Activated naive CD4-positive, alpha-beta T cell treated with Interleukin-2 at 50 U/mL for 16 hours (primary cell): ENCODE measurements at places on chromosomes 13 and 19.

- no peak for DNase-seq
These were observed 18.5 kb upstream of the CNMD start for GRCh38 chr13:52758114-52758513.

DNA sequence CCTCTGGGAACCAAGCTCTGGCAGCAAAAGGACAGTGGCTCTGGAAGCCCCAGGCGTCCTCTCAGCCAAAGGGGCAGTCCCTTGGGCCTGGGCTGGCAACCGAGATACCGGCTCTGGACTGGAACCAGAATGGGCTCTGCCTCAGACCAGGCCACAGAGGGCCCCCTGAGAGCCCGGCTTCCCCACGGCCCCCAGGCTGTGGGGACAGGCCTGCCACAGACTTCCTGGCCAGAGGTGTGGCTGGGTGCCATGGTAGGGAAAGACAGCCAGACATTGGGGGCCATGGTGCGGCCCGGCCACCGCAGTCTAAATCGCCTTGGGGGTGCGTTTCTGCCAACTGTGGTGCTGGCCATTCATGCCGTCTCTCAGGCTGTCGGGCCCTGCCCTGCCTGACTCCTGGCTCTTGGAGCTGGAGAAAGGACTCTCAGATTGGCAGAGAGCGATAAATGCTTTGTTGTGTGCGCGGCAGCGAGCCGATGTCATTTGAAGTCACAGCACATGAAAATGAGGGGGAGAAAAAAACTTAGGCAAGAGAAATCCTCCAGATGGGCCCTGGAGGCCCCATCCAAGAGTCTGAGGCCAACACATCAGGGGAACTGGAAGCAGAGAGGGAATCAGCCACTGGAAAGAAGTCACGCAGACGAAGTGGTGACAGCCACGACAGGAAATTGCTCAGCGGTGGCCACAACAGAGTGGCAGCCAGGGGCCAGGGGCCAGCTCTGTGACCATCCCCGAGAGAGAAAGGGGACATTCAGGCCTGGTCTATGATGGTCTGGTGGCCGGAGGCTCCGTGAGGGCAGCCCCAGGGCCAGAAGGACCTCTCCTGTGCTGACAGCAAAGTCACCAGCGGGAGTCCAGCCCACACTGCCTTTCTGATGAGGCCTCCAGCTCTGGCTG is 26.5 kb downstream of the SH3GL1 start:
- no peak for DNase-seq

GRCh38 chr19:38917921-38918491 is 6.0 kb upstream of the CCER2 start:
- no peak for DNase-seq

GRCh38 chr19:37361994-37362393 is 8.9 kb upstream of the ZNF527 start:
- DNase-seq: no peak

- no peak for DNase-seq
These were observed at the start of gene NKPD1 for GRCh38 chr19:45160870-45161737. Gene NKPD1 (minus strand): TSS chr19:45160982. CDS start chr19:45160150, 832 bp downstream.

DNA sequence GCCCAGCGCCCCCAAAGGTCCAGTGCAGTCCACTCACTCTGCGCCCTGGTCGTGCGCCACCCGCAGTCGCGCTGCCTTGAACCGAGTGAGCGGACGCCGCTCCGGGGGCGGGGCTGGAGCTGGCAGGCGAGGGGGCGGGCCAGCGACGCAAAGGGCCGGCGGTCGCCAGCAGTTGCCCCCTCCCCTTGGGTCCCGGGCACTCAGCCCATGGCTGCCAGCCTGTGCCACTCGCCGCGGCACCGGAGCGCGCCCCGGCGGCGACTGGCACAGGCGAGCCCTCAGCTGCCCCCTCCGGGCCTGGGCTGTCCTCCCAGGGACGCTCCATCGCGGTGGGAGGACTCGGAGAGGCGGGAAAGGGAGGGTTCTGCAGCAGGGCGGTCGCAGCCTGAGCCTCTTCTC is at the start of gene S1PR5:
TSS of gene S1PR5 (minus strand) at position 87 of the 399 bp plus-strand sequence. CDS start 2,436 bp downstream, outside the sequence.
- no peak for DNase-seq

DNA sequence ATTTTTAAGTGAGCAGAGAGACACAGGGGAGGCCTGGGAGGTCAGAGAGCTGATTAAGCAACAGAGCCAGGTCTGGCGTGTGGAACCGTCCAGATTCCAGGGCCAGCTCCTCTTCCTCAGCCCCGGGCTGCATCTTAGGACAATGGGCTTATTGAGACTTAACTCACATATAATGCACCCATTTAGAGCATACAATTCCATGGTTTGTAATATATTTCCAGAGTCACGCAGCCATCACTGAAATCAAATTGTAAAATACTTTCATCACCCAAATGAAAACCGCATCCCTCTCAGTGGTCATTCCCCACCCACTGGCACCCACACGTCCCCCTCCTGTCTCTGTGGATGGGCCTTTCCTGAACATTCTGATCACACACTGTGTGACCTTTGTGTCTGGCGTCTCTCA is 2.1 kb upstream of the HMG20B start:
- DNase-seq: no peak

- DNase-seq: no peak
These were observed 8.7 kb upstream of the CKM start for GRCh38 chr19:45331411-45331810.

DNA sequence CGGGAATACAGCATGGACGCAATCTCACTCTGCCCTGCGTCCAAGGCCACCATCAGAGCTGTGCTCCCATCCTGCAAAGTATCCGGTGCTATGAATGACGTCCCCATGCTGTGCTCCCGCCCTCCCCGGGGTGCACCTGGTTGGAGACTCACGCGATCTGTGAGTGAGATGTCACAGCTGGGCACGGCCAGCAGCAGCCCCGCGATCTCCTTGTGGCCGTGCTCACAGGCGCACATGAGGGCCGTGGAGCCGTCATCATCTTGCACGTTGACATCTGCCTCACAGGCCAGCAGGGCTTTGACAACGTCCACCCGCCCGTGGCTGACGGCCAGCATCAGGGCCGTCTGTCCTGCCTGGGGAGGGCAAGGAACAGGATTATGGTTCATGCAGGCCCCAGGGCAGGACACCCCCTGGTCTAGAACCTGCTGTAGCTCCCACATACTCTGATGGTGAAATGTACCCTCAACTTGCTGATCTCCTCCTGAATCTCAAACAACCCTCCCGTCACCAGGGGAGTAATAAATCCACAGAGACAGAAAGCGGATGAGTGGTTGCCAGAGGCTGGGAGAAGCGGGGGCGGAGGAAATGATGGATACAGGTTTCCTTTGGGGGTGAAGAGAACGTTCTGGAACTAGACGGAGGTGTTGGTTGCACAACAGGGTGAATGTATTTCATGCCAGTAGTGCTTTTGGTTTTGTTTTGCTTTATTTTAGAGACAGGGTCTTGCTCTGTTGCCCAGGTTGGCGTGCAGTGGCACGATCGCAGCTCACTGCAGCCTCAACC is 14.5 kb upstream of the SPC24 start:
- no peak for DNase-seq

DNA sequence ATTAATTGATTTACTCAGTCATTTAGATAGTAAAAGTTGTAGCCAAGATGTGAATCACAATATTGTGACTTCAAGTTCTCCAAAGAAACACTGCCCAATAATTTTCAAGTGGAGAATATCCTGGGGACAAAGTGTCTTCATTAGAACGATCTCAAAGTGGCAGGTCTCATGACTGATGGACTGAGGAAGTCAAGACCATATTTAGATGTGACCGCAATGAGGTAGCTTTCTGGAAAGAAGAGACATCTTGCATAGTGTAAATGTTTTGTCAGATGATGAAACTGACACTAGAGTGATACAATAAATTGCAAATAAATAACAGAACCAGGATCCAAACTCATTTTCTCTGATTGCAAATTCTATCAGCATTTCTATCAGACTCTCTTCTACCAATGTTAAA is 1476.9 kb downstream of the EFNB2 start:
- DNase-seq: no peak

GRCh38 chr19:18746401-18747325 is 44.4 kb downstream of the COMP start:
- no peak for DNase-seq

GRCh38 chr13:80755910-80756309 is 415.0 kb upstream of the SPRY2 start:
- DNase-seq: no peak
